Gastrocnemius medialis (tissue), 4 donors: ENCODE measurements at places on chromosomes 1 and 21.
A peak's percentile ranks its signal among the peaks of the same experiment; 100 is the strongest.

GRCh38 chr1:154411525-154411924, 6.4 kb downstream of the IL6R start:
- no peak for DNase-seq
- H3K4me3 ChIP-seq: no peak overlapping the region
- H3K27ac ChIP-seq: peak overlapping the region; percentile 100
- peaks cover 6% of the 10 kb centered on the region for H3K36me3 ChIP-seq

DNA sequence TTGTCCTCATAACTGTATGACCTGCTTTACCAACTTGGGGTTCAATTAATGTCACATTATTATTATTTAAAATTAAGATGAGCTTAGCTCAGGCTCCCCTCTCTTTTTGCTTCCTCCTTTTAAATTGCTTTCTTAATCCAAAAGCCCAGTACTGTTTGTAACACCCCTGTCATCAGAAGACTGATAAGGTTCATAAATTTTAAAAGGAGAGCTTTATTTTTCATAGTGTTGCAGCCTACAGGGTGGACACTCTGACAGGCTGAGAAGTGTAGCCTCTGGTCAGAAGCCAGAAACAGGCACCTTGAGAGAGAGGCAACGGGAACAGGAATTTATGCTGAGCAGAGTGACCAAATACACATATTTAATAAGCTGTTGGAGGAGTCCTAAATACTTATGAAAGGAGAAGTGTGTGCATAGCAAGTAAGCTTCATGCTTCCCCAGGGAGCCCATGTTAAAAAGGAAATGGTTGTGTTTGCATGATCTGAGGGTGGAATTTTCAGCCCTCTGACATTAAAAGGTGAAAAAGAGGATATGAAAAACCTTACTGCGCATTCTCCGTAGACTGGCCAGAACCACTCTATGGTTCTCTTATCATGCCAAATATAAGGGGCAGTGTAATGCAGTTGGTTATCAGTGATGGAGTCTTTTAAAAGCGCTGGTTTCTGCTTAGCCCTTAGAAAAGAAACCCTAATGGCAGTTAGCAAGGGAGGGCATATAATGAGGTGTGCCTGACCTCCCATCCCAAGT, 30.5 kb upstream of the FGGY start:
- no peak overlapping the region for H3K4me3 ChIP-seq
- H3K27ac ChIP-seq: no peak overlapping the region
- no peak for DNase-seq

GRCh38 chr21:46661211-46661625, 25.7 kb downstream of the PRMT2 start:
- no peak for DNase-seq
- no peak overlapping the region for H3K4me3 ChIP-seq
- no peak overlapping the region for H3K27ac ChIP-seq

GRCh38 chr1:105664495-105664894, 1392.0 kb upstream of the PRMT6 start:
- no peak overlapping the region for H3K27ac ChIP-seq
- no peaks in the 10 kb centered on the region for H3K36me3 ChIP-seq
- no peaks in the 10 kb centered on the region for H3K4me1 ChIP-seq
- no peak for DNase-seq
- H3K4me3 ChIP-seq: no peak overlapping the region
- no peaks in the 10 kb centered on the region for H3K27me3 ChIP-seq

GRCh38 chr1:162357681-162358266, 18.9 kb downstream of the SPATA46 start:
- H3K36me3 ChIP-seq: no peaks in the 10 kb centered on the region
- no peak overlapping the region for H3K4me3 ChIP-seq
- no peak overlapping the region for H3K27ac ChIP-seq
- H3K4me1 ChIP-seq: no peaks in the 10 kb centered on the region
- no peaks in the 10 kb centered on the region for H3K27me3 ChIP-seq

DNA sequence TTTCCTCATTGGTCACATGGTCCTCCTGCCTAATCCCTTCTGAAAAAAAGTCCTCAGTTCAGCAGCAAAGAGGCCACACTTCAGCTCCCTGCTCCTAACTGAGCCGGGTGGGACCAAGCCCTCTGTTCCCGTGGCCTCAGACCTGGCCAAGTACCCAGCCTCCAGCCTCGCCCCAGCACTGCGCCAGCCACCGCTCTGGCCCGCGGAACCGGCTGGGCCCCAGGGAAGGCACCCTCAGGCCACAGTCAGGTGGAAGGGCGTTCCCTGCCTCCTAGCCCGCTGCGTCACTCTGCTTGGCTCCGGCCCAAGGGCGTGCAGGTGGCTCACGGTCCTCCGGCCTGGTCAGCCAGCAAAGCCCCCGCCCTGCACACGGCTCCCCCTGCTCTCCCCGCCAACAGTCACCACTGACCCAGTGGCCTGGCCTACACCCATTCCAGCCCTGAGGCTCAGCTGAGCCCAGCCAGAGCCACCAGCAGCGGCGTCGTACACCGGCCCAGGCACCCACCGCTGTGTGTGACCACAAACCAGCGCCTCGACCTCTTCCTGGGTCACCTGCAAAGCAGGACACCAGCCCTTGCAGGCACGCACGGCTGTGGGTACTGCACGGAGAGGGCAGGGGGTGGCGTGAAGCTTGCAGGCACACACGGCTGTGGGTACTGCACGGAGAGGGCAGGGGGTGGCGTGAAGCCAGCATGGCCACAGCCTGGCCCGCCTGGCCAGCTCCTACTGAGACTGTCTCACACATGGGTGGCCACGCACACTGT, 19.4 kb downstream of the NADK start:
- H3K27ac ChIP-seq: peak overlapping the region; percentile 70
- H3K36me3 ChIP-seq: no peaks in the 10 kb centered on the region
- no peaks in the 10 kb centered on the region for H3K27me3 ChIP-seq

DNA sequence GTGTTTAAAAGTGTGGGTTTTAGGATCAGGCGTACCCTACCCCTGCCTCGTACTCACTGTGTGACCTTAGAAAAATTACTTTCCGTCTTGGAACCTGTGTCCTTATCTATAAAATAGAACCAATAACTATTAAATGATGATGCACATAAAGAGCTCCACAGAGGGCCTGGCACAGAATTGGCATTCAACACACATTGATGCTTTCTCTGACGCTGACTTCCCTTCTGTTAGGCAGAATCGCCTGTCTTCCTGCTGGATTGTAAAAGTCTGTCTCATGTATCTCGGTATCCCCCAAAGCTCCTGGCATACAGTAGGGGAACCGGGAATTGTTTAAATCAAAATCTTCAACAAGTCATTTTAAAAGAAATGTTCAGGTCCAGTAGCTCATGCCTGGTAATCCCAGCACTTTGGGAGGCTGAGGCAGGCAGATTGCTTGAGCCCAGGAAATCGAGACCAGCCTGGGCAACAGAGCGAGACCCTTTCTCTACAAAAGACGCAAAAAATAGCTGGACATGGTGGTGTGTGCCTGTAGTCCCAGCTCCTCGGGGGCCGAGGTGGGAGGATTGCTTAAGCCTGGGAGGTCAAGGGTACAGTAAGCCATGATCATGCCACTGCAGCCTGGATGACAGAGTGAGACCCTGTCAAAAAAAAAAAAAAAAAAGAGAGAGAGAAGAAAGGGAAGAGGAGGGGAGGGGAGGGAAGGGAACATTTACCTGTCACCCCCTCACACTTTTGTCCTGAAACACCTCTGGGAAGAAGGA, 41.3 kb upstream of the FHAD1 start:
- no peak for DNase-seq
- no peaks in the 10 kb centered on the region for H3K4me1 ChIP-seq
- H3K36me3 ChIP-seq: no peaks in the 10 kb centered on the region

DNA sequence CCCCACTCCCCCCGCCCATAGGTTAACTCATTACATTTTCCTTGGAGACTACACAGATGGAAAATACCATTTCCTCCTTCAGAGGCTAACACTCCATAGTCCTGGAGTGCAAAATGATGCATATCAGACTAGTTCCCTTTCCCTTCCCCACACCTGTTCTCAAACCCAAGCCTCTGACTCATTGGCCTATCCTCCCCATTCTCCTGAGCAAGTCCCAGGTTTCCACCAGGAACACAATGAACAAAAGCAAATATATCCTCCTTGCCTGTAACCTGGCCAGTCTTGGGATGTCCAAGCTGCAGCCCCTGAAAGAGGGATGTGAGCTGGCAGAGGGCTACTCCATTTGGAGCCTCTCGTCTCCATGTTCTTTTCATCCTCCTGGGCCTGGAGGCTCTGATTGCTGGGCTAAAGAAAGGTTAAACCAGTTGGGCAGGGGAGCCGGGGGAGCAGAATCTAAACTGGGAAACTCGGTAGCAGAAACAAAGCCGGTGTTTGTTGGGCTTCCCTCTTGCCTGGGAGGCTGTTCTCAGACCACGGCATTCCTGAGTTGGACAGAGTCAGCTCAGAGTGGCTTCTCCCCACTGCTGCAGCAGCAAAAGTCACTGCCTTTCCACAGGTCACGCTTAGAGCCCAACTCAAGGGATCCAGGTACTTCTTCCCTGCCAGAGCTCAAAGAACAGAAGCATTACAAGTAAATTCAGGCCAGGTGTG, 13.9 kb downstream of the SSR2 start:
- H3K27ac ChIP-seq: no peak overlapping the region
- peaks cover 3% of the 10 kb centered on the region for H3K36me3 ChIP-seq
- peaks cover 6% of the 10 kb centered on the region for H3K4me1 ChIP-seq
- DNase-seq: no peak

DNA sequence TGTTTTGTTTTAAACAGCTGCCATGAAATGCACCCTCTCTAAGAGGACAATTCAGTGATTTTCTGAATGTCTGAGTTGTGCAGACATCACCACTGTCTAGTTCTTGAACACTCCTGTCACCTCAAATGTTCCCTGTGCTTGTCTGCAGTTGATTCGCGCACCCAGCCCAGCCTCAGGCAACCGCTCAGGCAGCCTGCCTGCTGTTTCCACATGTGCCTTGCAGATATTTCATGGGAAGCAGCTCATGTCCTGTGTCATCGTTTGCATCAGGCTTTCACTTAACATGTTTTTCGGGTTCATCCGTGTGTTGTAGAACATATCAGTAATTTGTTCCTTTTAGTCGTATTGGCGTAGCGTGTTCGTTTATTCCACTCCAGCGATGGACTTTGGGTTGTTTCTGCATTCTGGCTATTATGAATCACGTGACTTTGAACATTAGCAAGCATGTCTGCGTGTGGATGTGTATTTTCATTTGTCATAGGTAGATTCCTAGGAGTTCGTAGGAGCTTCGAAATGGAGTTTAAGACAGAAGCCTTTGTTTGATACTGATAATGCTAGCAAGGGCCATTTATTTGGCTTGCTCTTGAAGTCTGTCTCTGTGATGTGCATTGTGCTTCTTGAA, 12.1 kb downstream of the ADARB1 start:
- no peaks in the 10 kb centered on the region for H3K27me3 ChIP-seq
- H3K36me3 ChIP-seq: no peaks in the 10 kb centered on the region
- H3K27ac ChIP-seq: no peak overlapping the region
- no peak overlapping the region for H3K4me3 ChIP-seq
- peaks cover 2% of the 10 kb centered on the region for H3K4me1 ChIP-seq

GRCh38 chr1:83620016-83620415, 378.9 kb downstream of the TTLL7 start:
- no peaks in the 10 kb centered on the region for H3K36me3 ChIP-seq
- no peak overlapping the region for H3K4me3 ChIP-seq
- no peaks in the 10 kb centered on the region for H3K27me3 ChIP-seq
- H3K4me1 ChIP-seq: no peaks in the 10 kb centered on the region
- no peak overlapping the region for H3K27ac ChIP-seq

DNA sequence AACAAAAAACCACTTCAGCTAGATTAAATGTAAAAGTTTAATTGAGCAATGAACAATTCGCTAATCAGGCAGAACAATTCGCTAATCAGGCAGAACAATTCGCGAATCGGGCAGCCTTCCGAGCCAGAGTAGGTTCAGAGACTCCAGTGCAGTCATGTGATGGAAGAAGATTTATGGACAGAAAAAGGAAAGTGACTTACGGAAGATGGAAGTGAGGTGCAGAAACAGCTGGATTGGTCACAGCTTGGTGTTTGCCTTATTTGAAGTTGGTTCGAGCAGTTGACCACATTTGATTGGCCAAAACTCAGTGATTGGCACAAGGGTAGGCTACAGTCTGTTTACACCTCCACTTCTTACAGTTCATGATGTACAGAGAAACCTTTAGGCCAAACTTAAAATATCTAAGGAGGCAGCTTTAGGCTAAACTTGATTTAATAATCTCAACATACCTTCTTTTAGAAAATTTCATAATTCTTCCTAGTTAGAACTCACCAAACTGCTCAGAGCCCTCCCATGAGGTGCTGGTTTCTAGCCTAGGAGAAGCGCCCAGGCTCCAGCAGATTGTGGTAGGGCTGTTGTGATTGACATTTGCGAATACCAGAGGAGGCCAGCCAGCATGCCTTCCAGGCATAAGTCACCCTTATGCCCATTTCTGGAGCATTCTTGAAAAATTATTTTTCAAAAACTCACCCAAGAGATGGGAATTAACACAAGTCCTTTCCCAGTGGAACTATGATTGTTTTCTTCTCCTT, 22.8 kb upstream of the KCNC4 start:
- no peaks in the 10 kb centered on the region for H3K27me3 ChIP-seq
- H3K4me1 ChIP-seq: peaks cover 33% of the 10 kb centered on the region
- H3K4me3 ChIP-seq: no peak overlapping the region
- no peaks in the 10 kb centered on the region for H3K36me3 ChIP-seq
- DNase-seq: no peak
- peak overlapping the region; percentile 38 for H3K27ac ChIP-seq

DNA sequence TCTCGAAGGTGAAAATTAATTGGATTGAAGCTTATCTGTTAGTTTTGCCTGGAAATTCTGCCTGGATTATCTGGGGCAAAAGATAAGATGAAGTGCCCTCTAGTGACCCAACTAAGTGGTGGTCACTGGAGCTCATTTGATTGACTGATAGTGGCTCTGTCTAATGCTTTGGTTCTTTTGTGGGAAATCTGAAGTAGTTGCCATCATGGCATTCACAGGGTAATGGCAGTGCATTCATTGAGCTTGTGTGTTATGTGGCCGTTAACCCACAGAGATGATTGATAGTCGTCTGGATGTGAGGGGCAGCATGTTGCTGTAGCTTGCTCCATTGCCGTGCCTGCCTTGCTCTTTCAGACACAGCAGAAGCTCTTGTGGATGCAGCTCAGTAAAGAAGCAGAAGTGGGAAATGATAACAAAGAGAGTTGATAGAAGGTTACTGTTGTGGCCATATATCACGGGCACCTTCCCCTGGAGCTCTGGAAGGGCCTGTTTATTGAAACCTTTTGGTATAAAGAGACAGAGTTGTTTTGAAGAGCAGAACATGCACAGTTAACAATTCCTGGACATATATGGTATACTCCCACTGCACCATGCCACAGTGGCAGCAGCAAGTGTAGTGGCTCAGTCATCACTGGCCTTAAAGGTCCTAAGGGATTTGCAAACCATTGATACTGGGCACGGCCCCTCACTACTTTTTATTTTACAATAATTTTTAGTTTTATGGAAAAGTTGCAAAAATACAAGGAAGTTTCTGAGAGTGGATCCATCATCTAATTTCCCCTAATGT, 42.0 kb downstream of the CXADR start:
- no peak for DNase-seq
- H3K36me3 ChIP-seq: no peaks in the 10 kb centered on the region
- no peaks in the 10 kb centered on the region for H3K4me1 ChIP-seq
- no peaks in the 10 kb centered on the region for H3K27me3 ChIP-seq
- no peak overlapping the region for H3K4me3 ChIP-seq

GRCh38 chr1:112320058-112320457, 76.0 kb upstream of the CTTNBP2NL start:
- H3K36me3 ChIP-seq: no peaks in the 10 kb centered on the region
- H3K4me1 ChIP-seq: no peaks in the 10 kb centered on the region
- no peaks in the 10 kb centered on the region for H3K27me3 ChIP-seq
- no peak for DNase-seq
- H3K27ac ChIP-seq: no peak overlapping the region

GRCh38 chr1:167515893-167516321, 2.4 kb downstream of the CD247 start:
- H3K27me3 ChIP-seq: no peaks in the 10 kb centered on the region
- DNase-seq: no peak
- H3K4me1 ChIP-seq: no peaks in the 10 kb centered on the region
- no peaks in the 10 kb centered on the region for H3K36me3 ChIP-seq

GRCh38 chr1:87497380-87498203, 168.9 kb downstream of the LMO4 start:
- H3K27ac ChIP-seq: no peak overlapping the region
- H3K27me3 ChIP-seq: no peaks in the 10 kb centered on the region
- peaks cover 5% of the 10 kb centered on the region for H3K4me1 ChIP-seq
- DNase-seq: no peak
